Thymus (tissue), 14 donors: ENCODE measurements at places on chromosomes 3 and 15. TPM values are rescaled to one million over a fixed set of nuclear protein-coding genes. Genes with fewer than 3 reads are reported as not detected.

- no peak for DNase-seq
- no peaks in the 10 kb centered on the region for H3K27me3 ChIP-seq
- no peaks in the 10 kb centered on the region for H3K36me3 ChIP-seq
- H3K4me3 ChIP-seq: no peak overlapping the region
- no peaks in the 10 kb centered on the region for H3K4me1 ChIP-seq
- no peak overlapping the region for H3K27ac ChIP-seq
Measured at GRCh38 chr15:70866982-70867641, 13.2 kb upstream of the LARP6 start.

DNA sequence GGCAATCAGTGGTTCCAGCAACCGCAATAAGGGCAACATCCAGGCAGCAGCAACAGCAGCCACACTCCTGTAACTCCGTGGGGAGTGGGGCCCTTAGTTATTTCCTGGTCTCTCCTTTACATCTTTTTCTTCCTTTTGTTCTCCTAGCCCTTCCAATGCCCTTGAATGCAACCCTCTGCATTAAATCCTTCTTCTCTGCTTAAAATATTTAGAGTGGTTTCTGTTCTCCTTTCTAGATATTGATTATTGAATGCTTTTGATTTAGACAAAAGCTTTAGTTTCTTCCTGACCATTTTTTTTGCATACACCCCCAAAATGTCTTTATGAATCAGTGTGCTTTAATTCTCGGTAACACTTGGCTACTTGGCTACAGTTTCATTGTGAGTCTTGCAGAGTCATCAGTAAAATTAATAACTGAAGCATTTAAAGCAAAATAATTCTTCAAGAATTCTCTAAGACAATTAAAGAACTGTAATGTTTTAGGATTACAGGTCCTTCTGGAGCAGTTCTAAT is 586.1 kb downstream of the MECOM start:
- DNase-seq: no peak
- no peaks in the 10 kb centered on the region for H3K4me1 ChIP-seq
- no peaks in the 10 kb centered on the region for H3K36me3 ChIP-seq

DNA sequence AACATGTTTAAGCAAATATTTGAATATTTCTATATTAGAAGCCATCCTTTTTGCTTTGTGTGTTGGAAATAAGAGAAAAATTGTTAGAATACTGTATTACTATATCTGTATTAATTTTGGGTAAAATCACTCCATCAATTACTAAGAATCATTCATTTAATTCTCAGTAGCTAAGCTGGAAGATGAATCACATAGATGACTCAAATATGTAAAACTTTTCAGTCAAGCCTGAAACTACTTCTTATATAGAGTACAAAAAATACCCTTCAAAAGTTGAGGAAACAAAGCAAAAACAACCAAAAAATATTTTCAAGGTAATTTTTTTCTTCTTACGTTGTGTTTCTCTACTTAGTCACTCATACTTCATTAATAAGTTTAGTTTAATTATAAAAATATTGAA is 205.7 kb upstream of the ROBO1 start:
- H3K4me3 ChIP-seq: no peak overlapping the region
- H3K27ac ChIP-seq: no peak overlapping the region
- no peak for DNase-seq
- no peaks in the 10 kb centered on the region for H3K4me1 ChIP-seq
- H3K36me3 ChIP-seq: no peaks in the 10 kb centered on the region
- no peaks in the 10 kb centered on the region for H3K27me3 ChIP-seq

- H3K4me1 ChIP-seq: no peaks in the 10 kb centered on the region
- no peaks in the 10 kb centered on the region for H3K36me3 ChIP-seq
- no peak overlapping the region for H3K4me3 ChIP-seq
- H3K27ac ChIP-seq: no peak overlapping the region
- H3K27me3 ChIP-seq: no peaks in the 10 kb centered on the region
Measured at GRCh38 chr3:191809326-191809949, 348.5 kb downstream of the PYDC2 start.

- no peak for DNase-seq
- H3K4me1 ChIP-seq: no peaks in the 10 kb centered on the region
- H3K27ac ChIP-seq: no peak overlapping the region
Measured at GRCh38 chr3:145869958-145870357, 291.0 kb downstream of the PLOD2 start.

GRCh38 chr3:15313461-15313860 is 18.9 kb downstream of the SH3BP5 start:
- H3K4me1 ChIP-seq: peaks cover 70% of the 10 kb centered on the region
- DNase-seq: peak; percentile 72
- peaks cover 3% of the 10 kb centered on the region for H3K36me3 ChIP-seq
- no peak overlapping the region for H3K27ac ChIP-seq

DNA sequence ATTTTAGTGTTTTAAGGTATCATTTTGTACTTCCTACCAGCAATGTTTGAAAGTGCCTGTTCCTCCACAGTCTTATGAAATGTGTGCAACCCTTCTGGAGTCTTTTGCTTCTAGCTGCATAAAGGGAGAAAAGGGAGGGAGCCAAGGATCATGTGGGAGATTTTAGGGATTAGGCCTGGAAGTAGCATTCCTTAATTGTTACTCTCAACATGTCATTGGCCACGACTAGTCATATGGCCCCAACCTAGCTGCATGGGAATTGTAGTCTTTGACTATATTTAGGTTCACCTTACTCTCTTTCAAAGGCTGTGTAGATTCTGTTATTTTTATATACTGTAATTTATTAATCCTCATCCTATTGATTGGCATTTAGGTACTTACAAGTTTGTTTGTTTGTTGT is 14.9 kb downstream of the CRTAP start:
- no peaks in the 10 kb centered on the region for H3K4me1 ChIP-seq
- no peak overlapping the region for H3K4me3 ChIP-seq
- H3K27me3 ChIP-seq: no peaks in the 10 kb centered on the region
- no peak for DNase-seq
- H3K36me3 ChIP-seq: peaks cover 3% of the 10 kb centered on the region
- no peak overlapping the region for H3K27ac ChIP-seq

DNA sequence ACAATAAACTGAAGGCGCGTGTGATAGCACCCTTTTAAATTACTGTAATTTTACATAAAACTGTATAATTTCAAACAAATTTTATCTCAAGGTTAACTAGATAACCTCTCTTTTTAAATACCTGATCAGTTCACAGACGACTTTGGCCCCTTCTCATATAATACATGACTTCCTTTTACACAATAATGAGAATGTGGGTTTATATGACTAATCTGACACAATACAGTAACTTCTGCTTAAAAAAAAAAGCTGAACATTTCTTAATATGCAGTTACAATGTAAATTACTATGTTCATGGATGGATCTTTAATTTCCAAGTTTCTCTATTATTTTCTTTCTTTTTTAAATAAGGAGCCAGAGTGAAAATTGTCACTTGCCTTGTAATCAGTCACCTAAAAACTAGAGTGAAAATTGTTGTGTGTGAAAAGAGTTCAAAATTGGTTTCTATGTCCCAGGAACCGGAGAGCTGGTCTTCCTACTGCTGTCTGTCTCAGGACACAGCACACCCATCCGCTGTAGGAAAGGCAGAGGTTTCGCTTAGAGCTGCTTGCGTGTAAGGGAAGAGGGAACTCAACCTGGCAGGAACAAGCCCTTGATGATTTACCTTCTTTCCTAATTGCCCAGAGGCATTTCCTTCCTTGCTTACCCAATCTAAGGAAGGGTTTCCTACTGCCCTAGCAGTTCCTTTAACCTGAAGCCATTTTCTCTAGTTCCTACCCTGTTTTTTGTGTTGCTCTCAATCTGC is 33.3 kb downstream of the PLD1 start:
- H3K4me1 ChIP-seq: no peaks in the 10 kb centered on the region
- H3K4me3 ChIP-seq: no peak overlapping the region
- no peak for DNase-seq
- no peak overlapping the region for H3K27ac ChIP-seq
- no peaks in the 10 kb centered on the region for H3K27me3 ChIP-seq

DNA sequence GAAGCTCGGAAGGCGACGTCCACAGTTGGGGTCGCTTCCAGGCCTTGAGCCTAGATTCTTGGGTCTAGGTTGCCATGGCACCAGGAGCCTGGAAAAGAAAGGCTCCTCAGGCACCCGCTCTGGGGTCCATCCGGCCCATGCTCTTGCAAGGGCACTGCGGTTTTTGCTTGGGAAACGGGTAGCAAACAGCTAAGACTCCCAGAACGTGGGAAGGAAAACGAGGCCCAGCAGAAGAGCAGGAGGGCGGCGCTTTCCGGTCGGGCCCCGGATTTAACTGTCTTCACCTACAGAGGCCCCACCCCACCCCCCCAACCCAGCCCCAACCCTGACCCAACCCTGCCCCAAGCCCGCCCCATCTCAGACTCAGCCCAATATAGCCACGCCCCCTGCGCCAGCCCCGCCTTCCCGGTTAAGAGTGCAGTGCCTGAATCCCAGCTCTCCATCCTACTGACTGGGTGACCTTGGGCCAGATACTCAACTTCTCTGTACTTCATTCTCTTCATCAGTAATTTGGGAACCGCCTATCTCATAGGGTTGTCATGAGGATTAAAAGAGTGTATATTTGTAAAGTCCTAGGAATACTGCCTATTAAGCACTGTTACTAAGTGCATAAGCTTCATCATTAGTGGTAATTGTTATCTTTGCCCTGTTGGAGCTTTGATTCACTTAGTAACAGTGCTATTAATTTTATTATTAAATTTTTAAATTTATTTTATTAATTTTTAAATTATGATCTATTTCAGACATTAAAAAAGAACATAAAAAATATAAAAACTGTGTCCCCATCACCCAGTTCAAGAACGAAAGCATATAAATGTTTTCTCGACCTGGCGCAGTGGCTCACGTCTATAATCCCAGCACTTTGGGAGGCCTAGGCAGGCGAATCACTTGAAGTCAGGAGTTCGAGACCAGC is 28.4 kb upstream of the SMAD6 start:
- H3K27ac ChIP-seq: peak overlapping the region; percentile 51
- no peak overlapping the region for H3K4me3 ChIP-seq
- no peaks in the 10 kb centered on the region for H3K36me3 ChIP-seq
- DNase-seq: peak; percentile 47

GRCh38 chr3:122928396-122929187 is 99.0 kb downstream of the SEMA5B start:
- no peaks in the 10 kb centered on the region for H3K36me3 ChIP-seq
- no peak overlapping the region for H3K4me3 ChIP-seq
- no peak for DNase-seq
- no peak overlapping the region for H3K27ac ChIP-seq
- H3K4me1 ChIP-seq: no peaks in the 10 kb centered on the region

DNA sequence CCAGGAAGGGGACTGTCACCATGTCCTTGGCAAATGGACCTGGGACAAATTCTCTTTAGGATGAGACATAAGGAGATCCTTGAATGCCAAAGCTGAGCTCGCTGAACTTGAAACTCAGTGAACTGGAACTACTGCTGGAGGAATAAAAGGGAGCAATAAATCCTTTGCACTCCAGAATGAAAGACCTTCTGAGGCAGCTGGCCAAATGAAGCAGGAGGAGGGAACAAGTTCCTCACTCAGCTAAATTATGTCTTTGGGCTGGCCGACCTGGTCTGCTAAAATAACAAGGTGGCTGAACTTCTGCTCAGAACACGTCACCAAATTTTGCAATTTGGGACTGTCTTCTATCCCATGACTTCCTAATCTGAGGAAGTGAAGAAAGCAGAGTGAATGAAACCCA is 314.7 kb downstream of the LPP start:
- no peak overlapping the region for H3K27ac ChIP-seq
- H3K27me3 ChIP-seq: no peaks in the 10 kb centered on the region
- H3K36me3 ChIP-seq: no peaks in the 10 kb centered on the region
- no peaks in the 10 kb centered on the region for H3K4me1 ChIP-seq
- DNase-seq: no peak
- no peak overlapping the region for H3K4me3 ChIP-seq

DNA sequence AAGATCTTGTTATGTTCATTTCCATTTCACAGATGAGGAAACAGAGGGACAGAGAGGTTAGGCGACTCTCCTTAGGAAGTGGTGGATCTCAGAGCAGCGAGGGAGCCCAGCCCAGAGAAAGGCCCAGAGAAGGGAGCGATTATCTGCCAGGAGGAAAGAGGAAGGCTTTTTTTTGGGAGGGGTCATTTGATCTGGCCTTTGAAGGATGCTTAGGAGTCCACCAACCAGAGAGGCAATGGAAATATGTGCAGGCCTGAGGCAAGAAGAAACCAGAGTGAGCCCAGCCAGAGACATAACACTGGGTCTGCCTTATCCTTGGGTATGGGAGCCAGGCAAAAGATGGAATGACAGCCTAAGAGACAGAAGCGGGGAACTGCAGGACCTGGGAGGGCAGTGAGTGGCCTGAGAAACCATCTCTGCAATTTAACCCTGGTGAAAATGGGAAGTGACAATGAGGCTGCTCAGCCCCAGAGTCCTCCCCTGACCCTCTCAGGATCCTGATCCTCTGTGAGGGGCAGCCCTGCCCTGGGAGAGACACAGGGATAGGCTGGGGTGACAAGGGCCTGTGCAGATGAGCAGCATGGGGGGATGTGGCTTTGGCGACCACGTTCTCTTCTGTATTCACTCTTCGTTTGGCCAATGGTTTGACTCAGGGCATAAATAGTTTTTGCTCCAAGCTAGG is 163.2 kb downstream of the WNT7A start:
- DNase-seq: no peak
- H3K4me1 ChIP-seq: no peaks in the 10 kb centered on the region
- H3K27ac ChIP-seq: no peak overlapping the region
- H3K27me3 ChIP-seq: no peaks in the 10 kb centered on the region

DNA sequence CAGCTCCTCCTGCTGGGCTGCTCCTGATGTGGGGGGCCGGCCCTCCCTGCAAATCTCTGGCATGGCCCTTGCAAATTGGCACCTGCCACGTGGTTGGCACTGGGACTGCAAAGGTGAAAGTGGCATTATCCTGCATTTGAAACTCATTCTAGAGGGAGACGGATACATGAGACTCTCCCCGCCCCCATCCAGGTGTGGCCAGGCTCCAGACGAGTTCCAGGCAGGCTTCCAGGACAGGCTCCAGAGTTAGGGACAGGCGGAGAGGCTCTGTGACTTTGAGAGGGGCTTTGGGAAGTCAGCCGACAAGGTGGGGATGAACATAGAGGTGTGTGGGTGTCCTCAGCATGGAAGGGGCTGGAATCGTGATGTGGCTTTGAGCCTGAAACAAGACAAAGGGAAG is 178.5 kb downstream of the APBA2 start:
- no peaks in the 10 kb centered on the region for H3K4me1 ChIP-seq
- no peaks in the 10 kb centered on the region for H3K36me3 ChIP-seq
- no peak overlapping the region for H3K27ac ChIP-seq
- no peak for DNase-seq
- H3K27me3 ChIP-seq: no peaks in the 10 kb centered on the region
- H3K4me3 ChIP-seq: no peak overlapping the region

DNA sequence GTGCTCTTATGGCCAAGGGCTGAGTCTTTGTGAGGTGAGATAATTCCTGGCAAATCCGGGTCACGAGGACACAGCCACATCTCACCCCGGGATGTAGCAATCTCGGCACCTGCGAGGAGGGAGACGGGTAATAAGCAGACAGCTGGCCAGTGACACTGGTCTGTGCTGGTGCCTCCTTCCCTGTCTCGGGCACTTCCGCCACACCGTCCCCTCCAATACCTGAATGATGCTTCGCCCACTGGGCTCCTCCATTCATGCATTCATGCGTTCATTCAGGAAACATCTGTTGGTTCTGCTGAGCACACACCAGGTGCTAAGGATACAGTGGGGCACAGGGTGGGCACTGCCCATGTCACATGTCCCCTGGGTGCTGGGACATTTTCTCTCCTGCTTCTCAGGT is 60.1 kb downstream of the ATP10A start:
- no peaks in the 10 kb centered on the region for H3K36me3 ChIP-seq
- no peak overlapping the region for H3K27ac ChIP-seq
- H3K27me3 ChIP-seq: no peaks in the 10 kb centered on the region
- no peaks in the 10 kb centered on the region for H3K4me1 ChIP-seq

Gene SLC51B
- not detected for total RNA-seq

Gene PPP2R3A
- total RNA-seq: 0.80 TPM

Gene EFCAB12
- total RNA-seq: 0.05 TPM

Gene RTP2
- not detected for total RNA-seq
